ENCODE measurements at places on chromosomes 6 and 20. TPM values are rescaled to one million over a fixed set of nuclear protein-coding genes. Genes with fewer than 3 reads are reported as not detected.

The ENPP4 gene
- total RNA-seq, result 20.4 TPM

The RIN2 gene
- 67.0 TPM for total RNA-seq

The TDRD6 gene
- total RNA-seq, result 1.8 TPM

The SLC22A2 gene
- not detected for total RNA-seq

The C20orf202 gene
- total RNA-seq, result not detected

The NKX2-2 gene
- total RNA-seq, result not detected

The CCN5 gene
- total RNA-seq, result 186 TPM

GRCh38 chr6:148520109-148520841 lies 177.6 kb downstream of the SASH1 start:
- no peak overlapping the region for H3K4me3 ChIP-seq
- DNase-seq, result no peak

- no peak for DNase-seq
- H3K4me1 ChIP-seq, result no peaks in the 10 kb centered on the region
- H3K36me3 ChIP-seq, result no peaks in the 10 kb centered on the region
- no peak overlapping the region for H3K27ac ChIP-seq
- no peaks in the 10 kb centered on the region for H3K27me3 ChIP-seq
Measured at GRCh38 chr20:17651129-17651759, 30.8 kb downstream of the RRBP1 start.

DNA sequence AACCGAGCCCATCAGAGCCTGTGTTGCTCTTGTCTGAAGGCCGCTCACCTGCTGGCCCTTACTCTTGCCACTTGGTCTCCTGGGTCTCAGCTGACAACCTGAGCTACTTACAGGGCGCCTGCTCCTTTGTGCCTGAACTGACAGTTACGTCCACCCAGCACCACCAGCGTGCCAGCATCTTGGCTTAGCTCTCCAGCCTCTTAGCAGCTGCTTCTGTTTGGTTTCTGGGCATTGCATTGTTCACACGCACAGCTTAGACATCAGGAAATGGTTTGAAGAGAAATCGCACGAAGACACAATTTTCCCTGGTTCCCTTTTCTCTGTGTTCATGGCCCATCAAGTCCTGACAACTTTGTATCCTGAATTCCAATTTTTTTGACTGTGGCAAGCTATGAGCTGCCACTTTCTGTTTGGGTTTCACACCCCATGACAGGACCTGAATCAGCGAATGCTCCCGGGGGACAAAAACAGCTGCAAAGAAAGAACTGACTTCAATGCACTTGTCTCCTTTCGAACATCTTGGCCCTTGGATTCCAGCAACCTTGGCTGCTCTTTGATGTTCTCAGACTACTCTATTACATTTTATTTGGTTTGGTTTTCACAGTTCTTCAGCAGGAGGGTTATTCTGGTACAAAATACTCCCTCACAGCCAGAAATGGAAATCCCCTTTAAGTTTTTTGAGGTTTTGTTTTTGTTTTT lies 45.2 kb upstream of the LY86 start:
- H3K4me3 ChIP-seq, result no peak overlapping the region
- no peaks in the 10 kb centered on the region for H3K4me1 ChIP-seq
- H3K27ac ChIP-seq, result no peak overlapping the region
- no peak for DNase-seq
- no peaks in the 10 kb centered on the region for H3K27me3 ChIP-seq

DNA sequence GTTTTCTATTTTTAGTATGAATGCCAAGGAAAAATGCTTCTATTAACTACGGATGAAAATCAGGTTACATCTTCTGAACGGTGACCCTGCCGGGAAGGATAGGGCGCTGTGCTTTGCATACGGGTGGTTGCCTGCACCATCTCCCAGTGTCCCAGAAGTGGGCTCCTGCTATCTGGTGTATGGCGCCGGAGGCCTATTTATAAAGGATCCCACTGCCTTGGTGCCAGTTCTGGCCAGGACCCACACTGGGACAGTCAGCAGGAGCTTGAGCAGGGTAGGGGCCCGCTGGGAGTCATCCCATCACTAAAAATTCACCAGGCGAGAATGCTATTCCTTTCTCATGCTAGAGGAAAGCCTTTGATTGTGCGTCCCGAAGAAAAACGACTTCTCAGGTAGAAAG lies 22.9 kb downstream of the TMEM242 start:
- H3K36me3 ChIP-seq, result no peaks in the 10 kb centered on the region
- peak; percentile 26 for DNase-seq
- H3K4me1 ChIP-seq, result no peaks in the 10 kb centered on the region

DNA sequence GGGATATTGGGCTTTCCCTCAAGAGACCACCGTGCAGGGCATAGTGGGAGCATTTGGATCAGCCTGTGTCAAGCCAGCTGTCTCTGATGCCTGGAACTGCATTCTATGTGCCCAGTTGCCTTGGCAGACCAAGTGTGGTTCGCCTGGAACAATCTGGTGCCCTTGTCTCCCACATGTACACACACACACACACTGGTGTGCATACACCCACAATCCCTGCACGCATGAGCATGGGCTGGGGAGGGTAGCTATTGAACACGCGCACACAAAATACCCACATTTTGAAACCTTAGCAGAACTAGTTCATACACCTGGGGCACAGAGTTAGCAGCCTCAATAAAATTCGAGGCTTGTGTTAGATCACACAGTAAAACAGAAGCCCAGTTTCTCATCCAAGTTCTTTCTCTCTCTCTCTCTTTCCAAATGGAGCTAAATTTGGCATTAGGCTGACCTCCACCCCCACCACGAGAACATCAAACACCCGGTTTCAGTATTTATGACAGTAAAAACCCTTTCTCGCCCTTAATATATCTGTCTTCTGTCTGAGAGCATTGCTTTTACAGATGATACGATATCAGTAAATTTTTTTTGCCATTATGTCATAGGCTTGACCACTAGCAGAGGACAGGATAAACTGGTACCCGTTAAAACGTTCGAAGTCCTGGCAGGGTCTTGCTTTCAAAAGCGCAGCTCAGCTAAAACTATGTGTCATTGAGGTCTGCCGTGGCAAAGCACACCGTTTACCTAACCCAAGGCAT lies 18.2 kb upstream of the NFATC2 start:
- peaks cover 2% of the 10 kb centered on the region for H3K4me1 ChIP-seq
- no peak for DNase-seq
- H3K27ac ChIP-seq, result no peak overlapping the region
- H3K36me3 ChIP-seq, result no peaks in the 10 kb centered on the region

- peaks cover 3% of the 10 kb centered on the region for H3K4me1 ChIP-seq
- DNase-seq, result peak; percentile 90
- no peaks in the 10 kb centered on the region for H3K27me3 ChIP-seq
- H3K36me3 ChIP-seq, result peaks cover 2% of the 10 kb centered on the region
- H3K4me3 ChIP-seq, result no peak overlapping the region
Measured at GRCh38 chr6:43627008-43627825, 1.8 kb downstream of the GTPBP2 start.

- DNase-seq, result no peak
- H3K4me1 ChIP-seq, result no peaks in the 10 kb centered on the region
- no peaks in the 10 kb centered on the region for H3K36me3 ChIP-seq
- H3K4me3 ChIP-seq, result no peak overlapping the region
Measured at GRCh38 chr20:59925899-59926298, 7.5 kb downstream of the SYCP2 start.

DNA sequence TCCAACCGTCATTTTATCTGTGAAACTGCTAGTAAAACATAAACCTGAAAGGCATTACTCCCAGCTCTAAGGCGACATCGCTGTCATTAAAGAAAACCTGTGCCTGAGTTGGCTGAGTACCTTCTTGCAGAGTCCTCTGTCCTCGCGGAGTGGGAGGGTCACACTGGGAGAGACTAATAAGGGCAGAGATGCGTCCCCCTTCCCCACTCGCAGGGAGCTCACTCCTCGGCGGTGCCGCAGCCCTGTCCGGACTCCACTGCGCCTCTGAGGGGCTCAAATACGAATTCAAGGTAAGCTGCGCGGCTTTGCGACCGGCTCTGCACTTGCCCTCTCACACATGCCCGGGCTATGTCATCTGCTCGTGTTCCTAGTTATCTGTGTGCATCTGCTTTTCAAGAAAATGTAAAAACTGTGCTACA lies at the start of gene COL19A1:
Gene COL19A1 (plus strand): TSS at position 206 of the 419 bp plus-strand sequence. CDS start 13,012 bp downstream, outside the sequence.
- DNase-seq, result peak; percentile 76
- H3K36me3 ChIP-seq, result no peaks in the 10 kb centered on the region
- H3K27me3 ChIP-seq, result no peaks in the 10 kb centered on the region
- H3K4me3 ChIP-seq, result peak within 1 kb of the TSS; percentile 74

GRCh38 chr6:92110403-92110802 lies 1309.0 kb downstream of the EPHA7 start:
- H3K4me3 ChIP-seq, result no peak overlapping the region
- no peaks in the 10 kb centered on the region for H3K4me1 ChIP-seq
- H3K36me3 ChIP-seq, result no peaks in the 10 kb centered on the region
- no peak for DNase-seq

GRCh38 chr6:125827788-125828320 lies 37.1 kb downstream of the NCOA7 start:
- DNase-seq, result no peak
- H3K4me1 ChIP-seq, result no peaks in the 10 kb centered on the region
- no peaks in the 10 kb centered on the region for H3K36me3 ChIP-seq
- no peak overlapping the region for H3K4me3 ChIP-seq
- H3K27me3 ChIP-seq, result no peaks in the 10 kb centered on the region
- no peak overlapping the region for H3K27ac ChIP-seq

GRCh38 chr6:33664506-33665057 lies 43.5 kb downstream of the ITPR3 start:
- H3K4me1 ChIP-seq, result no peaks in the 10 kb centered on the region
- H3K27me3 ChIP-seq, result no peaks in the 10 kb centered on the region
- DNase-seq, result no peak
- no peak overlapping the region for H3K27ac ChIP-seq
- H3K4me3 ChIP-seq, result no peak overlapping the region
- H3K36me3 ChIP-seq, result no peaks in the 10 kb centered on the region

DNA sequence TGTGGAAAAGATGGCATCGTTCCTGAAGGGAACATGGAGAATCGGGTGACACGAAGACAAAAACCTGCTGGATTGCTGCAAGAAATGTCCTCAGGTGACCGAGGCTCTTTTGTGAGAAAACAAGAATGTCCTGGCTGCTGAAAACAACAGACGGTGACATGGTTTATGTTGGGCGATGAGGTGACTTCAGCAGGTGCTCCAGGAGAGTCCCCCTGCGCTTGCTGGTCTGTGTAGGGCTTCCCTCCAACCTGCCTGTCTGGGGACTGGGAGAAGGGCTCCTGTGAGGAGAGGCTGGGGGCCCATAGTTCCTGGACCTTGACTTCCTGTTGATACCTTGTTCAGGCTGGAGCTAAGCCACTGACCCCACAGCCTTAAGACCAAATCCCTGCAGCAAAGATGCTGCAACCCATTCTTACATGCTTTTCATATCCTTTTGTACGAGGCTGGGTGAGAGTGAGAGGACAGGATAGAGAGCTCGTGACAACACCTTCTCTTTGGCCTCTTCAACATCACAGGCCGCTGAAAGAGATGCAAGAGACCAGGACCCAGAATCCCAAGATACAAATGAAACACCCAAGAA lies 134.8 kb downstream of the CD83 start:
- no peaks in the 10 kb centered on the region for H3K36me3 ChIP-seq
- no peaks in the 10 kb centered on the region for H3K27me3 ChIP-seq
- H3K27ac ChIP-seq, result no peak overlapping the region
- no peak for DNase-seq
- H3K4me1 ChIP-seq, result no peaks in the 10 kb centered on the region

- no peak overlapping the region for H3K4me3 ChIP-seq
- H3K4me1 ChIP-seq, result no peaks in the 10 kb centered on the region
- DNase-seq, result no peak
Measured at GRCh38 chr6:166872531-166873009, 83.8 kb downstream of the RNASET2 start.

- no peaks in the 10 kb centered on the region for H3K27me3 ChIP-seq
- H3K36me3 ChIP-seq, result no peaks in the 10 kb centered on the region
- H3K4me1 ChIP-seq, result no peaks in the 10 kb centered on the region
- H3K27ac ChIP-seq, result no peak overlapping the region
Measured at GRCh38 chr6:125534430-125535263, 214.8 kb upstream of the HEY2 start.
